NCI-H345 (cell line): ENCODE measurements at places on chromosomes 2 and 18.

- DNase-seq, result no peak
Observed at GRCh38 chr2:15880226-15881119, 59.9 kb upstream of the MYCN start.

- DNase-seq, result no peak
Observed at GRCh38 chr2:64593035-64593655, 60.6 kb downstream of the SERTAD2 start.

GRCh38 chr2:74191596-74192380 lies 6.6 kb upstream of the MTHFD2 start:
- DNase-seq, result peak; percentile 36

DNA sequence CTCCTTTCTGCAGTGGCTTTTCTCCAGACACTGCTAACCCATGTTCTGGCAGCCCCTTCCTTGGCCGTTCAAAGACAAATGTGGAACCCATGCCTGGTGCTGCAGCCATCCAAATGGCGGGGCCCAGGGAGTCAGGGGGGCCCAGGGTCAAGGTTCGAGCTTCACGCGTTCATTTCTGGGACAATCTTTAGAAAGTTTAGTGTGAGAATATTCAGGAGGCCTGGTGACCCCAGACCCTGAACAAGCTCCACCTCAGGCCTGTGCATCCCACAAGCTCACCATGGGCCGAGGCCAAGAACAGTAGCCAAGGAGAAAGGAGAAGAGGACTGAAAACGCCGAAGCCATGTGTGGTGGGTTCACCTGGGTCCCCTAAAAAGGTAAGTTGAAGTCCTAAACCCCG lies 54.4 kb downstream of the ANKMY1 start:
- DNase-seq, result no peak

- no peak for DNase-seq
Observed at GRCh38 chr2:174761837-174762236, 2.4 kb downstream of the CHRNA1 start.

GRCh38 chr2:237556773-237557632 lies 9.4 kb upstream of the PRLH start:
- DNase-seq, result no peak

DNA sequence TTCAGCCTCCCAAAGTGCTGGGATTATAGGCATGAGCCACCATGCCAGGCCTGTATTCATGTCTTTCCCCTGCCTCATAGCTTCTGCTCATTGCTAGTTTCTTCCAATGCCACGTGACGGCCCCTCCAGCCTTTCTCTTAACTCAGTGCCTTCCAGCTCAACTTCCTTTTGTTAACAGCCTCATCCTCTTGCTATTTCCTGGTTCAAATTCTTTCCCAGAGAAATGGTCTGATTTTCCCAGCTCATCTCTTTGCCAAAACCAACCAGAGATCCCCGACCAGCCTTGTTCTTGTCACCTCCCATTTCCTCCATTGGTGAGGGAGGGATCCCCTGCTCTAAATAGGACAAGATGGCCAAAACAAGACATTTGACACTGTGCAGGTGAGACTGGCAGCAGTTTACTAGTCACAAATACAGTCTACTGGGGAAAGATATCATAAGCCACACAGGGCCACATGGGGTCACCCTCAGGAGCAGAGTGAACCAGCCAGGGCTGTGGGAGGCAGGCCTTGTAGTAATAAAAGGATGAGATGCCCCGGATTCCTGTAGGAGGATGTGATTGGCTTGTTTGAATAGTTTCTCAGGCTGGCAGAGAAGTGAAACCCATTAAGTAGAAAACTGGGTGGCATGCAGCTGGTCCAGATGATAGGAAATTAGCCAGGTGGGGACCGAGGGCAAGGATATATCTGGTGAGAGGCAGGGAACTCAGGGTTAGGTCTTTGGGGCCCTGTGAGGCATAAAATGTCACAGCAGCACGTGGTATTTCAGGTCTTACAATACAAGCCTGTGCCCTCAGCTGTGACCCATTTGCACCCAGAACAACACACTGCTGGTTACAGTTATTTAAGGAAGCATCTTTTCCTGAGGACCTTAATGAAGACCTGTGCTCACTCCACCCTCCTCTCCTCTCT lies 6.4 kb downstream of the CD207 start:
- DNase-seq, result no peak

- DNase-seq, result no peak
Observed at GRCh38 chr2:205780645-205781044, 98.3 kb downstream of the NRP2 start.

DNA sequence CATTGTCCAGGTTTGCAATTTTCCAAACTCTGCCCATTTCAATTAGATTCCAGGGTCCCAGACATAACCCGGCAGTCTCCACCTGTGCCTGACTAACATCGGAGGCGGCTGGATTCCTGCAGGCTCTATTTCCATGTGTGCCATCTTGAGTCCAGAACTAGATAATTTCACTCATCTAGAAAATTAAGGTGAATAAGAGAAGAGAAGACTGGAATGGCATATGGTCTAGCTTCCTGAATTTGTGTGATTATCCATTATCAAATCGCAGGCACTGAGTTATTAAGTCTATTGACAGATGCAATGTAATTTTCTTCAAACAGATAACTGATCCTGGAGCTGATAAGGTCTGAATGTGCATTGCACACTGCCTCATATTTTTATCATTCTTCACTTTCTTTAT lies 305.2 kb downstream of the ETAA1 start:
- DNase-seq, result no peak

- DNase-seq, result no peak
Observed at GRCh38 chr18:28147674-28148171, 29.2 kb downstream of the CDH2 start.

GRCh38 chr2:167942366-167943081 lies 304.9 kb downstream of the STK39 start:
- no peak for DNase-seq

- DNase-seq, result no peak
Observed at GRCh38 chr2:222722327-222722946, 51.0 kb downstream of the MOGAT1 start.

- peak; percentile 18 for DNase-seq
Observed at GRCh38 chr2:187617905-187618304, 63.7 kb upstream of the TFPI start.

GRCh38 chr2:21263622-21264021 lies 139.9 kb downstream of the TDRD15 start:
- no peak for DNase-seq

DNA sequence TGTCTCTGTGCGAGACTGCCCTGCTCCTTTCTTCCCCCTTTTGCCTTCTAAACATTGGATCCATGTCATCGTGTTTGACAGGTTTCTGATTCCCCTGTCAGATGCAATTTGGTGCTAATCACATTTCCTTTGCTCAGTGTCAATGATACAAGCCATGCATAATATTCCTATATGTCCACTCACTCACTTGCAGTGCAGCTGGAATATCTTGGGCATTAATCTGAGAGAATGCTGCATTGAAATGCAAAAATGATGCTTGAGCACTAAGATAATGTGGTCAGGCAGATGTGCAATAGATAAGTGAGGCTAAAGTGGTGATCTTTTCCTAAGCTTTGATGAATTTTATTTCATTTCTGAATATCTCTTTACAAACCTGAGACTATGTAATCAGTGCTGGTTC lies 375.5 kb downstream of the PARD3B start:
- no peak for DNase-seq

DNA sequence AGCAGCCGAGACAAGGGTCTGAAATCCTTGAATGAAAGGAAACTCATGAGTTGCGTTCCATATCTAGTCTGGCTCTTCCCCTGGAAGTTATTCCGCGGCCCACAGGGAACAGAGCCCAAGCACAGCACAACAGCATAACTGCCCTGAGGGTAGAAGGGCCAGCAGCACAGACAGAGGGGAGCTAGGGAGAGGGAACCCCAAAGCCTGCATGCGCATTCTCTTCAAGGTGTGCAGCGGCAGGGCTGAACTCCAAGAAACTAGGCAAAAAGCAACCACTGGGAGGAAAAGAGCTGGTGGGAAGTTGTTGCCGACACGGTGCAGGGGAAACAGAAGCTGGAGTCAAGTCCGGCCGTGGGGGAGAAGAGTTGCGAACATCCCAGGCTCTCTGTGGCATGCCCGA lies 11.8 kb downstream of the GPR148 start:
- DNase-seq, result no peak

DNA sequence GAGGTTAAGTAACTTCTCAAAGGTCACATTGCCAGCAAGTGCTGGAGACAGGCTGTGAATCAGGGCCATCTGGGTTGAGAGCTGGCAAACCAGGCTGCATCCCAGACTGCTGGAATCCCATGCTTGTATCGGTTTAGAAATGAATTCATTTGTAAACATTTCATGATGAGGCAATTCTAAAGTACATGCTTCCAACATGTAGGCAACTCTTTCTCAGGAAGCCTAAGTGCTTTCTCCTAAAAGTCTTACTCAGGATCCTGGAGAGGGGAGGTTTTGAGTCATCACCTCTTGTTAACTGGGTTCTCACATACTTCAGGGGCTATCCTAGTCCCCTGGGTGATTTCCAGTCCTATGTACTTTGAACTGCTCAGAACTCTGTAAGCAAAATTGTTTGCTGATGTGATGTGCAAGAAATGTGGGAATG lies 416.5 kb downstream of the MEIS1 start:
- no peak for DNase-seq

- no peak for DNase-seq
Observed at GRCh38 chr18:66990909-66991308, 387.0 kb upstream of the CDH19 start.

GRCh38 chr18:45689396-45689795 lies 34.6 kb upstream of the SLC14A1 start:
- peak; percentile 19 for DNase-seq

DNA sequence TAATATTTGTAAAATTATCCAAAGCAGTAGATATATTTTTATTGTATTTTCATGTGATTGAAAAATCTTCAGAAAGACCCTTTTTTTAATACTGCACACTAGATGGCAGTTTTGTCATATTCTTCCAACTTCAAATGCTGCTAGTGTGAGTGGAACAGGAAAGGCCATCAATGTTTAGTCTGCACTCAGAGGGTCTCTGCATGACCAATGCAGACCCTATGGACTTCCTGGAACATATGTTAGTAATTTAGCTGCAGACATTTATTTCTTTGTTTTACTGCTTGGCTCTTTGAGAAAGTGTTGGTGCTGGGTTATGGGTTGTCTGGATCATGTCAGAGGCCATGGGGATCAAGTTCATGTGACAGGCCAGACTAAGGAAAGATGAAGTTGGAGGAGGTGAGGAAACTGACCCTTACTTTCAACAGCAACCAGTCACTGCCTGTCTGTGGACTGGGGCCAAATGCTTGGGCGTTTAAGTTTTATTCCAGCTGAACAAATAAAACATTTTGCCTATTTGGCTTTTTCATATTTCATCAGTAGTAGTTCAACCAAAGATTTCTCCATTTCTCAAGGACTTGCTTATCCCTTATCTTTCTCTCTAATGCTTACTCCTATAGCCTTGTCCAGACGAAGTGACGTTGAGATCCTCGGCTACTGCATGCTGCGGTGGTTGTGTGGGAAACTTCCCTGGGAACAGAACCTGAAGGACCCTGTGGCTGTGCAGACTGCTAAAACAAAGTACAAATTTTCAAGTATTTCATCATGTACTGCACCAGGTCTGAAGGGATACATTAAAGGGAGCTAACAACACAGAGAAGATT lies 84.8 kb downstream of the VRK2 start:
- DNase-seq, result no peak

DNA sequence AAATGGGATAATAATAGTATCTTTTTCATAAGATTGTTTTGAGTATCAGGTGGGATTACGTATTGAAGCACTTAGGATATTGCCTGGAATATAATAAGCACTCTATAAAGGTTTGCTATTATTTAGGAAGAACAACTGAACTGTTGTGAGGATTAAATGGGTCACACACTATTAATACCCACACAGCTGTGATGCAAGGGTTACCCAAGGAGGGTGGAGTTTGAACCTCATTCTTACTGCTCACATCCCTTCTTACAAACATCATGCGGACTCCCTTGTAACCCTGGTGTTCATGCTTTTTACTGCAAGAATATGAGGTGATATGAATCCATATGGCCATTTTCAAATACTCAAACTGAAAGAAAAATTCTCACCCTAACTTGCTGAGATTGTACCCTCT lies 113.5 kb downstream of the KCTD1 start:
- no peak for DNase-seq

DNA sequence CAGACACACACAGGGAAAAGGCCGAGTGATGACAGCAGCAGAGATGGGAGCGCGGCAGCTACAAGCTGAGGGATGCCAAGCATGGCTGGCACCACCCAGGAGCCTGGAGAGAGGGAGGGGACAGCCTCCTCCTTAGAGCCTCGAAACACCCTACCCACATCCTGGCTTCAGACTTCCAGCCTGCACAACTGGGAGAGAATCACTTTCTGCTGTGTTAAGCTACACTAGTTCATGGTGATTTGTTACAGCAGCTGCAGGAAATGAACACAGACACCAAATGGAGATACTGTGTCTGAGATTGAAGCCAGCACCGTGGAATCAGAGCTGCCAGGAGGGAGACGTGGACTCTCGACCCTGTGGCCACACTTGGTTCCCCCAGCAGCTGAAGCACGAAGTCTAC lies 27.5 kb upstream of the FOSL2 start:
- no peak for DNase-seq

- no peak for DNase-seq
Observed at GRCh38 chr2:143262389-143262788, 133.2 kb downstream of the ARHGAP15 start.

GRCh38 chr18:58128381-58129374 lies 84.7 kb downstream of the NEDD4L start:
- no peak for DNase-seq

GRCh38 chr2:118857677-118858484 lies 10.4 kb upstream of the EN1 start:
- DNase-seq, result no peak

- DNase-seq, result no peak
Observed at GRCh38 chr2:132690664-132691303, 20.8 kb upstream of the LYPD1 start.

- no peak for DNase-seq
Observed at GRCh38 chr2:64823794-64824193, 165.4 kb upstream of the SLC1A4 start.

DNA sequence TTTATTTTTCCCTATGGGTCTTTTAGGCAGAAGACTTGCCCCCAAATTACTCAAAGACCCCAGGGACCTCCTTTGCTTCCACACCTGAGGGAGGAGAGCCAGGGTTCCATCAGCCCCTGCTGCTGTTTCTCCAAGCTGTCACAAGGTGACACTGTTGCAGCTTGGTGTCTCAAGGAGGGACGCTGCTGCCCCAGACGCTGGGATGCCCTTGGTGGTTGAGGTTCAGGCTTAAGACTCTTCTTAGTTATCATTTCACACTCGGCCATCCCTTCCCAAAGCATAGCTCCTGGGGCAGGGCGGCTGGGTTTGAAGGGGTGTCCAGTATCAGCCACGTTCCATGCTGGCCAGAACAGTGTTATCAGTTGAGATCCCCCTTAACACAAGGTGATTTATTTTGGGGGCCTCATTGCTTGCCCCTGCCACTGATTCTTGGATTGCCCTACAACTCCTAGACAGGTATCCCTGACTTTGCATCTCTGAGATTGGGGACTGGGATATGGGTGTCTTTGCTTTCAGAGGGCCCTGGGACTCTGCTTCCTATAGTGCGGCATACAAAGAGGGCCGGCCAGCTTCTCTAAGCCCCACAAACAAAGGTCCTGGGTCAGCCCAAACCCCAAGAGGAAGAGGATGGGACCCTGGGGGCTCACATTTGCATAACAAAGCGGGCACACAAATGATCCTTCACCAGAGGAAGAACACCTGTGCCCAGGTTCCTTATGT lies 22.7 kb downstream of the GPR55 start:
- DNase-seq, result peak; percentile 64
